ENCODE measurements at places on chromosomes 4 and X.
A peak's percentile ranks its signal among the peaks of the same experiment; 100 is the strongest.

DNA sequence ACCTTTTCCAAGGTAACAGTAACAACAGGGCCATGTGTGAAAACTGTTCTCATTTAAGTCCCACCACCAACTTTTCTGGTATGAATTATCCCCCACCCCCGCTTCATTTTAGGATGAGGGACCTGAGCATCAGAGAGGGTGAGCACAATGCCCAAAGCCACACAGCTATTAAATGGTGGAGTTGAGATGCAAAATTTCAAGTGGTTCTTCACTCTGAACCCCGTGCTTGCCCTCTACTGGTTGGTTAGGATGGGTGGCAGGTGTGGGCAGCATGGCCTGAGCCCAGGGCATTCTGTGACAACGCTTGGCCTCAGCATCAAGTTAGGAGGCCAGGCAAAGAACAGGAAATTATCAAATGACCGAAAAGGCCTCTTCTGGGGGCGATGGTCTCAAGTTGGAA lies 33.5 kb downstream of the MED28 start:
- no peak for DNase-seq

GRCh38 chr4:93730251-93730650 lies 98.3 kb upstream of the ATOH1 start:
- DNase-seq, result no peak

DNA sequence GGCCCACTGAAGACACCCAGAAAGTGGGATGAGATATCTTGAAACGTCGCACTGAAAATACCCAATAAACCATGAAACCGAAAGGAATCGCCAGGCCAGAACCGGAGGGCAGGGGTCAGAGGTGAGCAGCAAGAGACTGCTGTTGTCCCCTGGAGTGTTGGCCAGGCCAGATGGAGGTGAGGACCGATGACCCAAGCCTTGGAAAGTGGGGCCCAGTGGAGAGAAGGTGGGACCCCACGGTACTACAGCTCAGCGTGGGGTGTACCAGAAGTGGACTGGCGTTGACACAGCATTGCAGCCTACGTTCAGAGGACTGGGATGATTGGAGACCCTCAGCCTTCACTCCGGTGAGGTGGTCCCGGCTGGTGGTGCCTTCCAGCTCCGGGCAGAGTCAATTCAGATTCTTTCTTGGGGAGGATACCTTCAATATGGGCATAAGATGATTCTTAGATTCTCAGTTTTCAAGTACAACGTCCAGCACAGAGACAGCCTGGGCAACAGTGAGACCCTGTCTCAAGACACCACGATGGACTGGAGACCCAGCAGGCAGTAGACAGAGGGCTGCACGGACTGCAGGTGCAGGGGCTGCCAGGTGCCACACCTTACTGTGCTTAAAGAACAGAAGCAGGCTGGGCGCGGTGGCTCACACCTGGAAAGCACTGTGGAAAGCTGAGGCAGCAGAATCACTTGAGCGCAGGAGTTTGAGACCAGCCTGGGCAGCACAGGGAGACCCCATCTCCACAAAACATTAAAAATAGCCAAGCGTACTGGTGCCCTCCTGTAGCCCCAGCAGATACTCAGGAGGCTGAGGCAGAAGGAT lies 23.3 kb downstream of the MAEA start:
- no peak for DNase-seq

DNA sequence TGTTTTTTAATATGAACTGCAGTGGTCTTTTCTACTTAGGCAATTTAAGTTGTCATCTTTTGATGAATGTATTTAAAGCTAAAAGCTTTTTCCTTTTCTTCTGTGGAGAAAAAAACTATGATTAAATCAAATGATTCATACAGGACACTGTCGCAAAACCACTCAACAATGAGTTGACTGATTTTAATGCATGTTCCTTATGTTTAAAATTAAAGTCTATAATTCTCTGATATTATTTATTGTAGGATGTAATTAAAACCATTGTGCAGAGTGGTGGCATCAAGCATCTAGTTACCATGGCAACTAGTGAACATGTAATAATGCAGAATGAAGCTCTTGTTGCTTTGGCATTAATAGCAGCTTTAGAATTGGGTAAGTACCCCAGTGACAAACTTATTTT lies 172.5 kb downstream of the RAP1GDS1 start:
- DNase-seq, result no peak

DNA sequence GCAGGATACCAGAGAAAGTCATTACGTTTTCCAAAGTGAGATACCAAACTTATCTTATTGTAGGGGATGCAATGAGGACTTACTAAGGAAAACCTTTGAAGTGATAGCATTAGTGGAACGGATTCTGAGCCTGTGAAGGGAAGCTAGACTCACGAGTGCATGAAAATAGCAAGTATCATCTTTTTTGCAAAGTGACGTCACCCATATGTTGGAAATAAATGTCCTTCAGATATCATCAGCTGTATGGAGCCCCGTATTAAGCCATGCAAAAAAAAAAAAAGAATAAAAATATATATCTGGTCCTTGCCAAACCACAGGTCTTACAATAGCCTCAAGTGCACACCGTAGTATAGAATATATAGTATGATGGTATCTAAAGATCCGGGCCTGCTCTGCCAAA lies 46.8 kb upstream of the ITM2A start:
- no peak for DNase-seq

DNA sequence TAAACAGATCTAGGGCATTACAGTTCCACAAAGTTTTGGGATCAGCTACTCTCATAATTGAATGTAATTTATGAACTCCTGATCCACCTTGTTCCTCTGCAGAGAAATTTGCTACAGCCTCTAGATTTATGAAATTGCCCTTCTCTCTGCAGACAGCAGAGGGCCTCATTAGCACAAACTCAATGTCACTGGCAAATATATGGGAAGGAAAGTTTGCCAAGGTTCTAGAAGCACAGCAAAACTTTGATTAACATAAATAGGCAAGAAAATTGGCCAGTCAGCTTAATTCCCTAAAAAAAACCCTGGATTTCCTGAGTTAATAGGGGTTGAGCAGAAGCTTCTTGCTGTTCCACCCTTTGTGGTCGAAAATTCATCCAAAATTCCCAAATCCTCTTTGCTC lies 31.5 kb downstream of the PRPS1 start:
- no peak for DNase-seq

- DNase-seq, result no peak
These were observed 330.1 kb downstream of the BMPR1B start for GRCh38 chr4:95087657-95088455.

DNA sequence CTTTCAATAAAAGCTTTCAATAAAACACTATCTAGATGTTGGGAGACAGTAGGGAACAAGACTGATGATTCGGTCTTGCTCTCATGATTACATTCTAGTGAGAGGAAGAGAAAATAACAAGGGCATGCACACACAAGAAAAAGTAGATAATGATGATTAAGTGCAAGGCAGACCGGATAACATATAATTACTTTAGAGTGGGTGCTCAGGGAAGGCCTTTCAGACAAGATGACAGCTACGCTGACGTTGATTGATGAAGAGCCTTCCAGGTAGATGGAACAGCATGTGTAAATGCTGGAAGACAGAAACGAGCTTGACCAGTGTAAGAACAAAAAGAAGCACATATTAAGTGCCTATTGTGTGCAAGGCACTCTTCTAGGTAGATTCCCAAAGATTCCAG lies 43.4 kb downstream of the TXK start:
- no peak for DNase-seq

GRCh38 chr4:116070283-116070682 lies 956.9 kb upstream of the NDST4 start:
- no peak for DNase-seq

GRCh38 chrX:119235051-119235511 lies 1.0 kb upstream of the PGRMC1 start:
- DNase-seq, result no peak

- no peak for DNase-seq
These were observed 200.3 kb downstream of the AASDH start for GRCh38 chr4:56186808-56187523.

GRCh38 chr4:102610476-102610875 lies 109.3 kb downstream of the NFKB1 start:
- DNase-seq, result no peak

DNA sequence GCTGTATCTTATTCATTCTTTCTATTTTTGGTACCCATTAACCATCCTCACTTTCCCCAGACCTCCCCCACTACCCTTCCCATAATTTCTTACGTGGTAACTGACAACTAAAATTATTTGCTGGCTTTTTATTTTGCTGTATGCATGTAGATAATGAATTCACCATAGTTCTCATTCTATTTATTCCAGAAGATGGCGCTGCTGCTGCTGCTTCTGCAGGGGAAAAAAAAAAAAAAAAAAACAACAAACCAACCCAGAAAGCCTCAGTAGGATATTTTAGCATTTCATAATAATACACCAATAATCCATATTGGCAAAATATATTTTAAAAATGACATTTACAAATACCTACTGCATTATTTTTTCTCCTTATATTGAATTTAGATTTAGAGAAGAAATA lies 416.6 kb upstream of the MAGEB18 start:
- peak; percentile 0 for DNase-seq
